ENCODE measurements at places on chromosomes 7 and 10.

GRCh38 chr7:142857625-142858024 lies 2.7 kb downstream of the EPHB6 start:
- DNase-seq: no peak

GRCh38 chr10:126302476-126302756 lies 85.9 kb downstream of the ADAM12 start:
- DNase-seq: no peak

DNA sequence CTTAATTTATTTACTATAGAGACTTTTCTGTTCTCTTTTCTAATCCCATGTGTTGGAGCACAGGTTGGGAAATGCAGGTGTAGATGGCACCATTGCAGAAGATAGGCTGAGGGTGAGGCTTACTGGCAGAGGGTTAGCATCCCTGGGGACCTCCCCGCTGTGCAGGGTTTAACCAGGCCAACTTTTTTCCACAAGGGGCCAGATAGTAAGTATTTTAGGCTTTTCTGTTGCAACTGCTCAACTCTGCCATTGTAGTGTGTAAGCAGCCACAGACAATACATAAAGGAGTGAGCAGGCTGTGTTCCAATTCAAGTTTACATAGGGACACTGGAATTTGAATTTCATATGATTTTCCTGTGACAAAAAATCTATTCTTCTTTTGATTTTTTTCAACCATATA lies 34.6 kb upstream of the AOAH start:
- no peak for DNase-seq

- DNase-seq: no peak
These were observed 406 bp downstream of the CBLL1 start for GRCh38 chr7:107744345-107744750.

GRCh38 chr10:49471532-49471931 lies 67.4 kb downstream of the ERCC6 start:
- no peak for DNase-seq

- DNase-seq: no peak
These were observed 3.3 kb downstream of the MAP3K8 start for GRCh38 chr10:30437031-30437841.

DNA sequence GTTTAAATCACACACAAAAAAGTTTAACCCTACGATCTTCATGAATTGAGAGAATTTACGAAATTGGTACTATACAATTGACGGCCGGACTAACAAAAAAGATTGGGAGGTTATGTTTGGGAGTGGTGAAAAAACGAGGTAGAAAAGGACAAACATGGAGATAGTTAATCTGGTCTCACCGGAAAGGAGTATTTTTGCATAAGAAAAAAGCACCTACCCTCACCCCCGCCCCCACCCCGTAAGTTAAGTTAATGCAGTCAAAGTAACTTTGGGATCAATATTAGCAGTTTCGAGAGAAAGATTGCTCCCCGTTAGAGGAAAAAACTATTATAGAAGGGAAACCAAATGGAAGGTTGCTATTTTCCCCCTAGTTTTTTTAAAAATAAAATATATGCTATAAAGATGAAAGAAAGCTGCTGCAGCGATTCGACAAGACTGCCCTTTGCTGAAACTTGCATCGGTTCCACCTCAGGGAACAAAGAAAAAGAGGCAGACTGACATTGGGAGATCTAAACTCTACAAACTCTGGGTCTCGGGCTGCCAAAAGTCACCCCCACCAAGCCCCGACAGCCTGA lies 3.5 kb downstream of the SP8 start:
- DNase-seq: no peak

- DNase-seq: no peak
These were observed 39.8 kb downstream of the EXOC4 start for GRCh38 chr7:133292631-133293030.

- no peak for DNase-seq
These were observed 189.3 kb downstream of the PRPF18 start for GRCh38 chr10:13775786-13776775.

Data from HuH-7 (cell line).